ENCODE measurements at places on chromosomes 6 and 20. TPM values are rescaled to one million over a fixed set of nuclear protein-coding genes. Genes with fewer than 3 reads are reported as not detected.

Gene TRIM15
- not detected for total RNA-seq

Gene PRDM1
- 2.7 TPM for total RNA-seq

Gene GRM1
- total RNA-seq: not detected

Gene LIN28B
- total RNA-seq: not detected

Gene TOX2
- 0.76 TPM for total RNA-seq

Gene ADGRF5
- not detected for total RNA-seq

Gene EEF1A2
- not detected for total RNA-seq

Gene AAR2
- 21.6 TPM for total RNA-seq

Gene TSHZ2
- total RNA-seq: 4.2 TPM

Gene CCDC170
- total RNA-seq: under 0.01 TPM

Gene SLC22A16
- not detected for total RNA-seq

Gene DLL1
- total RNA-seq: 19.4 TPM

Gene SLC22A7
- not detected for total RNA-seq

Gene LRRN4
- total RNA-seq: 0.84 TPM

Gene EYA2
- total RNA-seq: 0.08 TPM

Gene BTN3A1
- total RNA-seq: 10.5 TPM

Gene MROH8
- total RNA-seq: not detected

Gene LAMA5
- total RNA-seq: 136 TPM

Gene RIOK1
- total RNA-seq: 16.9 TPM

Gene PSORS1C1
- 2.4 TPM for total RNA-seq

Gene HDGFL1
- total RNA-seq: not detected

Gene UBD
- not detected for total RNA-seq

Gene PTCRA
- not detected for total RNA-seq

Gene ZFP64
- total RNA-seq: 42.1 TPM

Gene SLC17A9
- 0.34 TPM for total RNA-seq

Gene ANGPT4
- not detected for total RNA-seq

Gene BPI
- total RNA-seq: not detected

Gene TRIM40
- total RNA-seq: not detected

Gene HAO1
- not detected for total RNA-seq

Gene TUBB2A
- 77.9 TPM for total RNA-seq

Gene CCM2L
- not detected for total RNA-seq

Gene TMEM14A
- 31.9 TPM for total RNA-seq

Gene GPR6
- not detected for total RNA-seq

Gene EGFL8
- total RNA-seq: 1.0 TPM

Gene ASIP
- total RNA-seq: not detected
